ENCODE measurements at places on chromosomes 3 and 15. TPM values are rescaled to one million over a fixed set of nuclear protein-coding genes. Genes with fewer than 3 reads are reported as not detected.

The C3orf85 gene
- total RNA-seq, result not detected

The NOX5 gene
- 0.49 TPM for total RNA-seq

The CMTM8 gene
- 0.16 TPM for total RNA-seq

The SLC28A1 gene
- not detected for total RNA-seq

The ISL2 gene
- total RNA-seq, result 0.12 TPM

The MAGI1 gene
- 63.4 TPM for total RNA-seq

The DPPA2 gene
- not detected for total RNA-seq

The LRRC2 gene
- total RNA-seq, result 6.0 TPM

The MED12L gene
- 0.85 TPM for total RNA-seq

The CPB1 gene
- 1.6 TPM for total RNA-seq

The SMCO1 gene
- total RNA-seq, result 0.16 TPM

The LEKR1 gene
- total RNA-seq, result 0.81 TPM

The AMIGO3 gene
- 1.5 TPM for total RNA-seq

The CCK gene
- total RNA-seq, result 3.8 TPM

The CYP8B1 gene
- total RNA-seq, result not detected

The PRR20G gene
- total RNA-seq, result not detected

The SLC9A9 gene
- total RNA-seq, result 23.7 TPM

All from hair follicle dermal papilla cell (primary cell).